Forelimb muscle (tissue), 1 donor: ENCODE measurements at places on chromosomes 4 and X. TPM values are rescaled to one million over a fixed set of nuclear protein-coding genes. Genes with fewer than 3 reads are reported as not detected.

DNA sequence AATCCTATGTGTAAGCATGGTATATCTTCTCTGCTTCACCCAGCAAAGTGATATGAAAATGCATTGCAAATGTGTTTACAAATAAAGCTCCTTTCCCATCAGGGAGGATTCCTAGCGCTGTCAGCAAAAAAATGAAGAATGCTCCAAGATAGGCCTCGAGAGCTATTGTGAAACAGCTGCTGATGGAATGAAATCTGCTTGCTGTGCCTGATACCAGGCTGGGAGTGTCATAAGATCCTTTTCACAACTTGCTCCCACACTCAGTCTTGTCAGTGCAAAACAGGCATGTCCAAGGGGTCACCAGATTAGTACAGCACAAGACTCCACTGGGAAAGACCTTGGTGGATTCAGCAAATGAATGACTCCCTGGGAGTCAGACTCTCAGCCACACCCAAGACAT lies 34.1 kb downstream of the HNRNPH2 start:
- DNase-seq: no peak

DNA sequence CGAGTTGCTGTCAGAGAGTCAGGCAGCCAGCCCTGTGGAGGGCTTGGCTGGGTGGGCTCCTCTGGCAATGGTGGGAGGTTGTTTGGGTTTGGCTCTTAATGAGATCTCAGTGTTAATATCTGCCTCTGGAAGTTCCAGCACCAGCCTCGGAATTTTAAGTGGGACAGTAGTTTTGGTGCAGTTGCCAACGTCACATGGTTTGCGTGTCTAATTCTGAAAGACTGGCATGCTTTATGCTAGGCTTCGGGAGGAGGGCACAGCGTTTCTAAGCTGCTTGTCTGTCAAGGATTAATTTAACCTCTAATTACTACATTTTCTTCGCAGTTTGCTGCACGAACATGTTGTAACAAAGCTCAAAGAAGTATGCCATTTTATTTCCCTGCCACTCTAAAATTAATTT lies 9.2 kb downstream of the MAMLD1 start:
- DNase-seq: no peak

DNA sequence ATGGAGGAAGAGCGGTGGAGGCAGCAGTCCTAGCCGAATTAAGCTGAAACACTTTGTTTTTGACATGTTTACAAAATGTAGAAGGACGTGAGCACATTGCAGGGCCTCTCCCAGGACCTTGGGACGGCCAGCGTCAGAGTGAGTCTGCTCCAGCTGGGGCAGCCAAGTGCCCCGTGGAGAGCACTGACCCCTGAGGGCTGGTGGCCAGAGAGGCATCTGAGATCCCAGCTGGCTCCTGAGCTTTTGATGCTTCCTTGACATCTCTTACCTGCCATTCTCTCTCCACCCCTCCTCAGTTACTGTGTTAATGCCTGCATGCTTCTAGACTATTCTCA lies 24.7 kb downstream of the NAT8L start:
- DNase-seq: no peak

- DNase-seq: no peak
Observed at GRCh38 chr4:109873791-109874514, 26.0 kb downstream of the LRIT3 start.

PAGE1 gene
- polyA plus RNA-seq: not detected

CHIC1 gene
- 8.1 TPM for polyA plus RNA-seq

CAPN6 gene
- polyA plus RNA-seq: 557 TPM
